ENCODE measurements at places on chromosomes 4 and X. TPM values are rescaled to one million over a fixed set of nuclear protein-coding genes. Genes with fewer than 3 reads are reported as not detected.

The FHIP1A gene
- 44.8 TPM for total RNA-seq

DNA sequence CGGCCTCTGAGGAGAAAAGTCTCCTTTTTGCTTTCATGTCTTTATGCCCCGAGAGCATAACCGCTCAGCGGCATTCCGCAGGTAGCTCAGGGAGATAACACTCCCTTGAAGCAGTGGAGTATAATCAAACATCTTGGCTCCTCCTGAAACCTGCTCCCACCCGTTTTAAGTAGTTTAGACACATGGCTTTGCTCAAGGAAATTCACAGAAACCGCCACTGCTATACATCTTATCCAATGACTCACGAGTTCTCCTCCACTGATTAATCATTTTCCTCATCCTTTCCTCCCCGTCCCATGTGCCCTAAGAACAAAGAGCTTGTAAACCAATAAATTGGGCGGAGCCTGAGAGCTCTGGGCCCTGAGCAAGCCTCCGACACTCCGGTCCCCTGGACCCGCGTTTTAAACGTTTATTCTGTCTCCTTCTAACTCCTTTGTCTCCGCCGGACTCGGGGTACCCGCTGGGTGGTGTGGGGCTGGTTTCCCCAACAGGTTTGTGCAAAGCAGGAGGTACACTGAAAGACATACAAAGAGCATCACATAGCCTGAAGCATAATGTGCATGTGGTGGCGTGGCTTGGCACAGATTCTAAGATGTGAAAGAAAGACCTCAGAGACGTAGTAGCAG, 401.2 kb downstream of the TLL1 start:
- DNase-seq = no peak

DNA sequence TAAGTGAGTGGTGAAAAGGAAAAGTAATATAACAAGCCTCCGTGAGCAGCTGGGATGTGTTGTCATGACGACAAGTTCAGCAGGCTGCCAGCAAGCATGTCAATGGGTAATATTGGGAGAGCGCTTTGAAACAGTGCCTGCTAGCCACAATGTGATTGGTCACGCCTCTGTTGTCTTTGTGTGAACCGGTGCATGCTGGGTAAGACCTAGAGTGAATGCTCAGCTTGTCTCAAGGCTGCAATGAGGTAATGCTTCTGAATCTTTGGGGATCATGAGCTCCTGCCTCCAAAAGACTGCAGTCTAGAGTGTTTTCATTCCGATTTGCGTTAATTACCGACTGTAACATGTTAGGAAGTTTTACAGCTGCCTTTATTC, 54.9 kb downstream of the STOX2 start:
- DNase-seq = peak; percentile 58

- no peak for DNase-seq
Observed at GRCh38 chr4:821181-821591, 4.7 kb downstream of the CPLX1 start.

- no peak for DNase-seq
Observed at GRCh38 chrX:132364313-132364712, 124.5 kb downstream of the MBNL3 start.
